ENCODE measurements at places on chromosomes 7 and 10.

- no peak for DNase-seq
Measured at GRCh38 chr7:52940481-52940880, 95.0 kb upstream of the POM121L12 start.

DNA sequence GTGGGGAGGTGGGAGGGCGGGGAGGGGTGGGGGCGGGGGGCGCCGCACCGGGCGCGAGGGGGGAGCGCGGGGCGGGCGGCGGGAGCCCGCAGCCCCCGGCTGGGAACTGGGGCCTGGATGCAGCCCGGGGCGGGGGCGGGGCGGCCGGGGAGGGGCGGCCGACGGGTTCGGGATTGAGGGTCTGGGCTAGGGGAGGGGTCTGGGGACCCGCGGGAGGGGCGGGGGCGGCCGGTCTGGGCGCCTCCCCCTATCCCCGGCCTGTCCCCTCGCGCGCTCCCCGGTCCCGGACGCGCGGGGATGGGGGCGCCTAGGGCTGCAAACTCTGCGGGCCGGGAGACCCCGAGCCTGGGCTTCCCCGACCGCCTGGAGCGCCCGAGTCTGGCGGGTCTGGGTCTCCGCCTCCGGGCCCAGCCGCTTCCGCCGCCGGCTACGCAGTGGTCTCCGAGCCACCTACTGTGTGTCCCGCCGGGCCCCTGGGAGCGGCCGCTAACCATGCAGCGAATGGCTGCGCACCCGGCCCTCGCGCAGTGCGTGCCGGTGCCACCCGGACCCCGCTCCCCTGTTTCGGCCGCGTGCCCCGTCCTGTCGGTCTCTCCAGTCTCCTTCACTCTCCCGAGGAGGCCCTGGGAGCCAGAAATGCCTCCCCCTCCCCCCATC lies 375 bp upstream of the FGF8 start:
- peak; percentile 43 for DNase-seq

GRCh38 chr7:78333530-78334425 lies 535.2 kb downstream of the PHTF2 start:
- DNase-seq: no peak

GRCh38 chr10:71029411-71029892 lies 141.1 kb upstream of the PCBD1 start:
- DNase-seq: no peak

DNA sequence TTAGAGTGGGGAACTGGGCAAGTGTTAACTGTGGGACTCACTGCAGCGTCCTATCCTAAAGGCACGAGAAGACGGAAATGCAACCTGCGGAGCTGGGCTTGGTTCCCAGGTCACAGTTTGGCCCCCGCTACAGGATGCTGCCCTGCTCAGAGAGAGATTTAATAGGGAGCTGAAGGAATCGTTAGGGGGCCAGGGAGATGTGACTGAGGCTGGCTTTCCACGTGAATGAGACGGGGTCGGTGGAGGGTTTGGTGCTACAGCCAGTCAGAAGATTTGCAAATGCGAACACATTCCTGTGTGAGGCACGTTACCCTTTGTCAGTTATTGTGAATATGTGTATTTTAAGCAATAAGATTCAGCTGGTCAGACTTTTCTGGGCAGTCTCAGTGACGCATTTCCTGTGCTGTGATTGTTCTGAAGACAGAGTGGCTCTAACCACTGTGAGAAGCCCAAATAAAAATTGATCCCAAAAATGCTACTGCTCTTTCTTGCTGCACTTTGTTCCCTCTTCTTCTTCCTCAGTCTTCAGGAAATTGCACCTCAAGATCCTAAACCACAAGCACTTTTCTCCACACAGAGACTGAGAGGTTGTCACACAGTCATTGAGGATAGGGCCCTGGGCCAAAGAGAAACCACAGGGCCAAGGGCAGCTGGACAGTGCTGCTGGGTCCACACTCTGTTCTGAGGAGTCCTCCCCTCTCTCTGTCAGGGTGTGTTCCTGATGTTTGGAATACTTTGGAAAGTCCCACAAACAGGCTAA lies 21.2 kb downstream of the CYP17A1 start:
- no peak for DNase-seq

- DNase-seq: no peak
Measured at GRCh38 chr10:68526634-68527307, 552 bp downstream of the SLC25A16 start.

GRCh38 chr7:110612680-110613079 lies 478.2 kb upstream of the LRRN3 start:
- no peak for DNase-seq

DNA sequence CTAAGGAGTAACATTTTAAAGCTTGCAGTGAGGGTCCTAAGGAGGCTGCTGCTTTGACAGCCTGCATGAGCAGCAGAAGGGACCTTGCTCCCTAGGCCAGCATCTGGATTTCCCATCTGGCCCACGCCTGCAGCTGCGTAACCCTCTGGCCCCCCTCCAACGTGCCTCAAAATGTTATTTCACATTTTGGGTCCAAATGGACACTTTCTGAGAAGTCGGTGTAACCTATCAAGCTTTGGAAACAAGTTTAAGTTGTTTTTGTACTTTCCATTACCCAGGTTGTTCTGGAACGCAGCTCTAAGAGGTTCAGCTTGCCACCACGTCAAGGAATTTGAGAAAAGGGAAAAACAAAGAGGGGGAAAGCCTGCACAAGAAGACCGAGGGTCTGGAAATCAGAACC lies 338.3 kb downstream of the KCNMA1 start:
- DNase-seq: no peak

GRCh38 chr7:55128693-55129394 lies 110.0 kb downstream of the EGFR start:
- DNase-seq: peak; percentile 31

DNA sequence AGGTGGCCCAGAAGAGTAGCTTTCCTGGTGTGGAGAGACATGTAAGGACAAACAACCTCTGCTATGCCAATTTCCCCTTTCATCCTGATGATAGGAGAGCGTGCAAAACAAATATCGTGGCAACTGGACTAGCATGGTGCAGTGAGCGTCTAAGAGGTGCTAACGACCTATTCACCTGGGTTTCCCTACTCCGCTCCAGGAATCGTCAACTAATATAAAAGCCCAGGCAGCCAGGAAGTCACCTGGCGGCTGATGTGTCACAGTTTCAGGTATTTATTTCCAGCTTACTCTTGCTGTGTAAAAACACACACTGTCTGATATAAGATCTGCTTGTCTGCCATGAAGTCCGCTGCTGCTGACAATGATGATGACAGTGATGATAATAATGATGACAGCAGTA lies 56.5 kb upstream of the EFCAB10 start:
- no peak for DNase-seq

- DNase-seq: no peak
Measured at GRCh38 chr7:47336472-47337425, 245.2 kb downstream of the TNS3 start.

DNA sequence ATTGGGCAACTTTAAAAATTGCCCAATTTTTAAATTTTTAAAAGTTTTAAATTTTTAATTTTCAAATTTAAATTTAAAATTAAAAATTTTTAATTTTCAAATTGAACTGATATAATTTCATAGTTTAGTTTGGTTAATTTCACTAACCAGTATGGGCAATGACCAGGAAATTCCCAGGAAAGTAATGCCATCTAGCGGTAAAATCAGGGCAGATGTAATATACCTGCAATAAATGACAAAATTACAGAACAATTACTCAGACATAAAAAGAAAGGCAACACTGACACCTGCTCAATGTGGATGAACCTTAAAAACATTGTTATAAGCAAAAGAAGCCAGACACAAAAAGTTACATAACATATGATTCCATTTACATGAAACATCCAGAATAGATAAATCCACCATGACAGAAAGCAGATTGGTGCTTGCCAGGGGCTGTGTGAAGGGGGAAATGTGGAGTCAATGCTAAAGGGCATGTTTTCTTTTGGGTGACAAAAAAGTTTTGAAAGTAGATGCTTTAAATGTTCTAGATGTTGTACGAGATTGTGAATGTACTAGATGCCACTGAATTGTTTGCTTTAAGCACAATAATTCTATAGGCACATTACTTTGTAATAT lies 28.6 kb upstream of the SLC16A12 start:
- DNase-seq: peak; percentile 55

DNA sequence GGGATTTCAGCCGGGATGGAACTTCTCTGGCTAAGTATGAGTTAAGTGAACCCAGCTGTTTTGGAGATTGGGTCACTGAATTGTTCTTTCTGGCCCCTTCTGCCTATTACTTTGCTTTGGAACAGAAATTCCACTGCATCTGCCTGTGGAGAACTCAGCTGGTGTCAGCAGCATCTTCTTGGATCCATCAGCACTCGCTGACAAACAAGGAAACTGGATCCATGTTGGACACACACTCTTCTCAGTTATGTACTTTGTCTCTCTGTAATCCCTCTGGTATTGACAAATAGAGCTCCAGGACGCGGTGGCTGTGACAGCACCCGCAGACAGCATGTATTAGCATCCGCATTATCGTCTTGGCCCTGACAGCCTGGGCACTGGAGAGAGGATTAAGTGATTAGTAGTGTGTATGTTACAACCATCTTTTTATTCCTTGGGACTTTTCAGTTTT lies 73.0 kb upstream of the BMPER start:
- DNase-seq: peak; percentile 38

DNA sequence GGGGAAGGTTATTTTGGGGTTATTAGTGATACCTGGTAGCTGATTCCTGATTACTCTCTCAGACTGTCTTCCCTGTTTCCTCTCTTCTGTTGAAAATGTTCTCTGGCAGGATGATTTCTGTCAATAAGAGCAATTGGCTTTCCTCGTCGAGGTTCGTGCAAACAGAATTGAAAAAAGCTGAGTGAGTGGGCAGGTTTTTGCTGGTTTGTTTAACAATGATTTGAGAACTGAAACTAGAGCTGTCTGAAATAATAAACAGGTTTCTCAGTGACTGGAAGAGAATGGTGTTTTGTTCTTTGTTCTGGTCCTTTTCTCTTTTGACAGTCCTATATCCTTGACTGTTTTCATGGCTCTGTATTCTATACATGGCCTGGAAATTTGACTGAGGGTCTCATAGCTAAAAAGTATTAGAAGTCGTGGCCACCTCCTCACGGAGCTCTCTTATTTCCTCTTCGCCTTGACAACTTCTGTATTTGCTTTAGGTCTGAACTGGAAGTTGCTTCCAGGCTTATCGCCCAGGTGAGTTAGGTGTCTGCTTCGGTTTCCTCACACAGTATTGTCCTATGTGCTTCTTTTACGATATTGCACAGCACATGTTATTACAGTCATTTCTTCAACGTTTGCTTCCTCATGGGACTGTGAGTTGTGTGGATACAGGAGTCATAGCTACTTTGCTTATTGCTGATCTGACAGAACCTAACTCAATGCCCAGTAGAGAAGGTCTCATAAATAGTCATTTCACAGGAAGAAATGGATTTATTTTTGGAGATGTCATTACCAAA lies 403.6 kb downstream of the NRG3 start:
- DNase-seq: no peak

DNA sequence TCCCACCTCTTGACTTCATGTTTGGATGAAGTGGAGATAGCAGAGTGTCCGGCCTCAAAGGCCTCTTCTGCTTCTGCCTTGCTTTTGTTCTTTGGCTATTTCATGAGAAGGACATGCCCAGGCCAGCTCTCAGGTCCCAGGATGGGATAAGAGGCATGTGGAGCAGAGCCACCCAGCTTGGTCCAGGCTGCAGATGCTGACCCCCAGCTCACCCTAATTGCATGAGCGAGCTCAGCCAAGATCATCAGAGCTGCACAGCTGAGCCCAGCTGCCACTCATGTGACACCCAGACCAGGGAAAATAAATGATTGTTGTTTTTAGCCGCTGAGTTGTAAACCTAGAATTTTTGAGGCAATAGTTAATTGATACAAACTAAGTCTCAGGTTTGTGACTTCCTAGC lies 230.0 kb downstream of the PHF14 start:
- no peak for DNase-seq

- DNase-seq: no peak
Measured at GRCh38 chr10:87671139-87671815, 11.6 kb downstream of the PAPSS2 start.

DNA sequence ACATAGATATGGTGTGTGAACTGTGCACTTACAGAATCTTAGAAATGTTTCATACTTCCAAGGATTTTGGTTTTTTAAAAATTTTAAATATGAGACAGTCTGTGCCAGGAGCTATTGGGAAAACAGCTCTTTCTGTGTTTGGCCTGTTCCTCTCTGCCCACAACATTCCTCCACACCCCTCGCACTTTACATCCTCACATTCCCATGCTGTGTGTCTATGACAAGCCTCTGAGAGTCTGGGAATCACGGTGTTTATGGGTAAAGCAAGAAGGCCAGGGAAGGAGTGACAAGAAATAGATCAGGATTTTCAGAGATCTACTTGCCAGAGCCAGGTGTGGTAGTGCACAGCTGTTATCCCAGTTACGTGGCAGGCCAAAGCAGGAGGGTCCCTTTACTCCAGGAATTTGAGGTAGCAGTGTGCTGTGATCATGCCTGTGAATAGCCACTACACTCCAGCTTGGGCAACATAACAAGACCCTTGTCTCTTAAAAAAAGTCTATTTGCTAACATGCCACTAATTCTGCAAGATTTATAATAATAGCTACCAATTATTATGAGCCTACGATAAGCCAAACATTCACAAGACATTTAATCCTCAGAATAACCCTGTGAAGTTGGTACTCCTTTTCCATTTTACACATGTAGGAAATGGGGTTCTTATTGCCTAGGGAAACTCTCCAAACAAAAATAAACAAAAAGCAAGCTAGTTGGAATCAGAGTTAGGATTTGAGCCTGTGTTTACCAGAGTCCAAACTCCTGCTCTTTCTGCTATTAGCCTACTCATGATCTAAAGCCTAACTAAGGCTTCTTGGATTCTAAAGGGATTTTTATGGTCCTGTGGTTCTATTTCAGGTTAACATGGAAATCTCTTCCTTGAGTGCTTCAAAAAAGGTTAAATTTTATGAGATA lies 168.3 kb upstream of the SP8 start:
- DNase-seq: no peak

Measured in neural progenitor cell (in vitro differentiated cells).